ENCODE measurements at places on chromosomes 5 and 9.
A peak's percentile ranks its signal among the peaks of the same experiment; 100 is the strongest.

- peak; percentile 15 for DNase-seq
These were observed 30.3 kb upstream of the SARDH start for GRCh38 chr9:133768371-133768858.

- DNase-seq = no peak
These were observed 218.4 kb downstream of the ADAMTS6 start for GRCh38 chr5:65263321-65263720.

GRCh38 chr5:39190311-39191102 lies 28.9 kb downstream of the FYB1 start:
- no peak for DNase-seq

DNA sequence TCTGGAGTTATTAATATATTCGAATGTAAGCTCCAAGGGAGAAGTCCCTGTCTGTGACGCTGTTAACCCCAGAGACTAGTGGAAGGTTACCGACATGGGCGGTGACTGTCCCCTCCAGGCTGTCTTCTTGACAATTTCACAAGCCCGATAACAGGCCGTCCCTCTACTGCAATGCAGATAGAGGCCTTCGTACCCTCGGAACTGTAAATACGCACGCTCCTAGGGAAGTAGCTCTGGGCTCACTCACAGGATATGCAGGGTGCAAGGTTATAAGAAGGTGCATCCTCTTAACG lies 680 bp upstream of the RFK start:
- DNase-seq = no peak

DNA sequence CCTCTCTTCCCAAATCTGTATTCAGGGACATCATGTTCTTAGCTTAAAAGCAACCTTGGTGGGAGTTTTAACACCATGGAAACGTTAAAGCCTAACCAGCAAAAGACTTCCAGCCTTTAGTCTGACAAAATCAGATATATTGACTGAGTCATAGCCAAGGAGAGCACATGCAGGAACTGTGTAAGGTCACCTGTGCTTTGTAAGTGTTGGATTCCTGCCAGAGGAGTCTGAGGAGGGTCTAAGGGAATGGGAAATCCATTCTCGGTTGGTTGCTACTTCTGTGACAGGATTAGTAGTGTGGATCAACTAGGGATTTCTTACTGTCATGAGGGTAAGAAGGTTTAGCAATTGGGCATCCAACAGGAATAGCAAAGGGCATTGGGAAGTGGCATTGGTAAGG lies 142.0 kb upstream of the CHD1 start:
- no peak for DNase-seq

- no peak for DNase-seq
These were observed 11.8 kb downstream of the GALNT12 start for GRCh38 chr9:98819231-98819630.

DNA sequence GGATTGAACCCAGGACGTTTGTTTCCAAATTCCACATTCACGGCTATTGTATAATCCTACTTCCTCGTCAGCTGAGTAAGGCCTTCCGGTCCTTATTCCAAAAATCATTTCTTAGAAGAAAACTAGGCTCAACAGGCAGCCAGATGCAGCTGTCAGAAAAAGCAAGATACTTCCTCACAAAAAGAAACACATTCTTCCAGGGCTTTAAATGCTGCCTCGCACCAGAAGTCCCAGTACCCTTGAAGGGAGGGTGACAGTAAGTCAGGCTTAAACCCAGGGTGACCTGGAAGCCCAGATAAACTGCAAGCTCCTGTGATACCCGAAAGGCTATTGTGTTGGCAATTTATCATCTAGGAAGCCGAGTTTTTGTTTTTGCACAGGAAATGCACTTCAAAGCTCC lies 414.0 kb downstream of the NFIB start:
- DNase-seq = no peak

DNA sequence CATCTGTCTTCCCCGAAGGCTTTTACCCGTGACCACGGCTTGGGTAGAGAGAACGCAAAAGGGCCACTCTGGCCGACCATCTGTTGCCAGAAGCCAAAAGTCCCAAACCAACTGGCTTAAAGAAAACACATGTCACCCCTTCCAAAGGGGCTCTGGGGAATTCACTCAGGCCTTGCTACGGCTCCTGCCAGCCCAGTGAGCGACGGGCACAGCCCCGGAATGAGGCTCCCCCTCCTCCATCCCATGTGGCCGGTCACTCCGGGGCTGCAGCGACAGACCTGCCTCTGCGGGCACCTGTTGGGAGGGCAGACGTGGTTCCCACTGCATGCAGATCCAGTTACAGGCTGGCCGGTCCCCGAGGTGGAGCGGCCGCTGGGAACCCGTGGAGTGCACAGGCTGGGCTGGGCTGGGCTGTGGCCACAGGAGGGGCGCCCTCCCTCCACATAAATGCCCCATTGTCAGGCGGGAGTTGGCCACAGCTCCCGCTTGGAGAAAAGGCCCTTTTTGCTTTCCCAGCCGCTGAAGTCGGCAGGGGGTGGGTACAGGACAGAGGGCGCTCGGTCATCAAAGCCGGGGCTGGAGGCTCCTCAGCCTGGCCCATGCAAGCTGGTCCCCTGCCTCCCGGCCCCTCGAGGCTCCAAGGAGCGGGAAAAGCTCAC lies 19.9 kb downstream of the NOTCH1 start:
- DNase-seq = no peak

- DNase-seq = no peak
These were observed 665.5 kb upstream of the ZNF608 start for GRCh38 chr5:125411744-125412560.

DNA sequence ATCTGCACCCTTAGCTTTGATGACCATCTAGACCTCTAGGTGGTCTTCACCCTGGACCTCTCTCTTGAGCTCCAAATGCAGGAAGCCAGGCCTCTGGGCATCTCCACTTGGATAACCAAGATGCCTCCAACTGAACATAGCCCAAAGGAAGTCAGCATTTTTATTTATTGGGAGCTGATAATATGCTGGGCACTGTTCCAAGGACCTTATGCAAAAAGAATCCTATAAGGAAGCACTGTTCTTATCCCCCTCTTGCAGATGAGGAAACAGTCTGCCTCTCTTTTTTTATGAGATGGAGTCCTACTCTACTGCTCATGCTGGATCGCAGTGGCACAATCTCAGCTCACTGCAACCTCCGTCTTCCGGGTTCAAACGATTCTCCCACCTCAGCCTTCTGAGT lies 219.9 kb downstream of the CDK5RAP2 start:
- DNase-seq = no peak

DNA sequence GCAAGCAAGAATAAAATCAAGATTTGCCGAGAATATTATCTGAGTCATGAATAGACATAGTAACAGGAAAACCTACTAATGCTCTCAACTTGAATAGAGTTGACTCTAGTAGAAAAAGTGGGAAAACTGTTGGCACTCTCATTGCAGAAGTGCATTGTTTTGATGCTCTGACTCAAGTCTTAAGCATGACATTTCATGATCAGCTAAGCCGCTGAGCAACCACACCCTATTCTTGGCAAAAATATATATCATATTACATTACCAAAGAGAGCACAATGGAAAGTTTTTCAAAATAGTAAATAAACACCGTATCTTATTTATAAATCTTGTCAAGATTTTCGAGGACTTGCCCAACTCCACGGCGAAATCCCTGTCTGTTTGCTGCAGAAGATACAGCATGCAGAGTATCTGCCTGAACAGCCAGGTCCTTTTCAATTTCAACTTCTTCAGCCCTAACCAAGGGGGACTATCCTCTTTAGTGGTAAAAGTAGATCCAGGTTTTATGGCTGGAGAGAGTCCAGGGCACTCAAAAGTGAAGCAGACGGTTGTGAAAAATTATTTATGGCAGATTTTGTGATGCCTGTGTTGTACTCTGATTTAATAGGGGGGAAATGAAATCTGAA lies 13.9 kb upstream of the ADAMTSL1 start:
- DNase-seq = no peak

GRCh38 chr5:124996764-124997077 lies 250.3 kb upstream of the ZNF608 start:
- no peak for DNase-seq

- no peak for DNase-seq
These were observed at the start of gene CCDC180 for GRCh38 chr9:97307500-97308163. Gene CCDC180, plus strand, starts transcription at chr9:97307659. Its CDS starts 405 bp downstream, at chr9:97308064.

GRCh38 chr5:101515721-101516120 lies 612.6 kb upstream of the ST8SIA4 start:
- DNase-seq = no peak

- no peak for DNase-seq
These were observed 463.8 kb downstream of the BNC2 start for GRCh38 chr9:16406526-16407225.

GRCh38 chr5:80935811-80936385 lies 24.3 kb upstream of the RASGRF2 start:
- no peak for DNase-seq

DNA sequence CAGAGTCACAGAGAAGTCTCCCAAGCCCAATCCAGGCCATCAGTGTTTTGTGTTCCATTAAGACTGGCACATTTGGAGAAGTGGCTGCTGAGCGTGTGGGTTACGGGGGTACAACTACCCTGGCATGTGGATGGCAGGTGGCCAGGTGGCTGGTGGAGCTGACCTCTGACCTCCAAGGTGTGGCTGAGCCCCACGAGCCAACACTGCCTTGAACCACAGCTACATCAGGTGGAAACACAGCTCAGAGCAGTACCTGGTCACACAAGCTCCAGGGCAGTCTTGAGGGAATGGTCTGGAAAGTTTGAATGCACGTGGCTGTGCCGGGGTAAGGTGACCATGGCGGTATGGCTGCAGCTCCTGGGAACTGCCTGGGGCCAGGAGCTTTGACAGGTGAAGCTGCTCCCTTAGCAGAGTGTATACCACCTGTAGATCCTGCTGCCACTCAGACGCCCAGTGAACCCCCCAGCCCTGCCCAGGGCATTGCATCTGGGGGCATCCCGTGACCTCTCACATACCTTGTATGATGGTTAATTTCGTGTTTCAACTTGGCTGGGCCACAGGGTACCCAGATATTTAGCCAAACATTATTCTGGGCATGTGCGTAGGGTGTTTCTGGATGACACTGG lies 207.9 kb downstream of the GADD45G start:
- DNase-seq = no peak

GRCh38 chr9:75833778-75834177 lies 56.7 kb upstream of the PCSK5 start:
- DNase-seq = no peak

GRCh38 chr5:116905885-116906284 lies 331.3 kb upstream of the SEMA6A start:
- no peak for DNase-seq

DNA sequence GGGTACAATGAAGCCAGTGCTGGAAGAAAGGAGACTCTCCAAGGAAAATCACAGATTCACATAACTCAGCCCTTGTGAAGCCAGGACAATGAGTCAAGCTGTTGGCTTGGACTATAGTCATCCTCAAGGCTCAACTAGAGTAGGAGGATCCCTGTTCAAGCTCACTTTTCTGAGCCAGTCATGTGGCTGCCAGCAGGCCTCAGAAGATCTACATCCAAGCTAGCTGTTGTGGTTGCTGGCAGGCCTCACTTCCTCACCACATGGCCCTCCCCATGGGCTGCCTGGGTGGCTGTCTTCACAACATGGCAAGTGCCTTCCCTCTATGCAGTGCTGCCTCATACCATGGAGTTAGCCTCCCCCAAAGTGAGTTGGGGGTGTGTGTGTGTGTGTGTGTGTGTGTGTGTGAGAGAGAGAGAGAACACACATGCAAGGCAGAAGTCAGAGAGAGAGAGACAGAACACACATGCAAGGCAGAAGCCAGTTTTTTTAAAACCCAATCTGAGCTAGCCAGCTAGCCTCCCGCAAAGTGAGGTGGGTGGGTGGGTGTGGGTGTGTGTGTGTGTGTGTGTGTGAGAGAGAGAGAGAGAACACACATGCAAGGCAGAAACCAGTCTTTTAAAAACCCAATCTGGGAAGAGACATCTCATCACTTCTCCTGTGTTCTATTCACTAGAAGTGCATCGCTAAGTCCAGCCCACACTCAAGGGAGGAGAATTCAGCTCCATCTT lies 17.1 kb downstream of the SCAI start:
- DNase-seq = peak; percentile 84

GRCh38 chr9:117444501-117444900 lies 29.6 kb upstream of the ASTN2 start:
- no peak for DNase-seq

- peak; percentile 66 for DNase-seq
These were observed 722 bp downstream of the CDC42SE2 start for GRCh38 chr5:131264451-131265099.

DNA sequence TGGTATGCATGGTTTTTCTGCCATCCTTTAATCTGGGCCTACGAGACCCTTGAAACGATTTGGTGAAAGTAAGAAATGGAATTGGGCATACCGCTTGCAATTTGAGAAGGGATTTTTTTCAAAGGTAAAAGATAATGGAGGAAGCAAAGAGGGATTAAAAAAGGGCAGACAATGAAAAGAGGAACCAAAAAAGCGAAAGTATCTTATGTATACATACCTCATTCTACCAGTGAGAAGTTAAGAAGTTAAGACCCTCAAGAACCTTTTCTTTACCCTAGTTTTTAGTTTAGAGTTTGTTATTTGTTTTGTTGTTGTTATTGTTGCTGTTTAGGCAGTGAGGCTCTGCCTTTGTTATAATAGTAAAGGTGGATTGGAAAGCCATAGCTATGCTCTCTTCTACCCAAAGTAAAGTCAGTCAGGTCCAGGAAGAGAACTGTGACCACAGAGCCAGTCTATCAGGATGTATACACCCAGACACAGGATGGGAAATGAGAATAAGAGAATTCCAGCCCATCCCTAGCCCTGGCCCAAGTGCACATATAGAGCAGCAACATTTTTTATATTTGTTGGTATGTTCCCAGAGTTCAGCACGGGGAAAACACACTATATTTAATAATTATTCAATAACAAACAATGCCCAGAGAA lies 166.6 kb downstream of the RFX3 start:
- no peak for DNase-seq

GRCh38 chr5:88888848-88889188 lies 5.8 kb upstream of the MEF2C start:
- DNase-seq = no peak

DNA sequence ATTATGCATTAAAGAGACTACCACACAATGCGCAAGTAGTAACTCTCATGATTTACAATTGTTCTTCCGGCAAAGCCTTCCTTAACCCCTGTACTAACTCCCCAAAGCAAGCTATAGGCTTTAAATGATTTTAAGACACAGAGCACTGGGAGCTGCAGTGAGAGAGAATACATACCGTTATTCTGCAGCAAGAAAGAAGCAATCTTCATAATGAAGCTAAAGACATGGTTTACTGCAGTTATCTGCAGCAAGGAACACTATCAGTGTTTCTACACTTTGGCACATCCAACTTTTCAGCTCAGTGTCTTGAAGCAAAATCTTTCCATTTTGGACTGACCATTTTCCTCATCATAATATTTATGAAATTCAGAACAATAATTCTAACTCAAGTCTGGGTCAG lies 61.0 kb downstream of the ZFR start:
- DNase-seq = no peak

GRCh38 chr9:86176468-86176867 lies 77.1 kb upstream of the GOLM1 start:
- no peak for DNase-seq

DNA sequence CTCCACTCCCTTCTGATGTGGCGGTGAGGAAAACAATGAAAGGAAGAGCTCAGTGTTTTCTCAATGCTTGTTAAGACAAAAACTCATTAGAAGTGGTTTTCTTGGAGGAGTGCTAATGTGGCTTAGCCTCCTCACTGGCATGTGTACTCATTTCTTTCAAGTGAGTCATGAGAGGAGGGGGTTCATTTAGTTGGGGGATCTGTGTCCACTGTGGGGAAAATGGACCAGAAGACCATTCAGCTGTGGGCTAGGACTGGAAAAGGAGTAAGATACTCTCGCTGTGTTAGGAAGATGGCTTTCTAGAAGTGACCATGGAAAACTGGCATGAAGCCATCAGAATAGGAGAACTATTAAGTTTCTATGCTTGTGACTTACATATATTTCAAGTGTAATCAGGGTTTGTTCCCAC lies 23.5 kb downstream of the KLF9 start:
- DNase-seq = no peak

- no peak for DNase-seq
These were observed 128.3 kb upstream of the TBC1D2 start for GRCh38 chr9:98383758-98384157.

Measured in activated naive CD8-positive, alpha-beta T cell treated with anti-CD3 and anti-CD28 coated beads, Interleukin-2, amount 10 ng/mL, durations not matched to agents 7 days and 5 days (primary cell).